Bone marrow (tissue), 2 donors: ENCODE measurements at places on chromosomes 7 and 10.
A peak's percentile ranks its signal among the peaks of the same experiment; 100 is the strongest.

GRCh38 chr7:118918556-118918955 is 694.1 kb downstream of the ANKRD7 start:
- DNase-seq, result no peak

GRCh38 chr7:144854839-144855424 is 19.1 kb upstream of the TPK1 start:
- DNase-seq, result no peak

GRCh38 chr10:3418926-3419325 is 246.3 kb upstream of the PITRM1 start:
- DNase-seq, result no peak

GRCh38 chr10:131061216-131061615 is 250.3 kb downstream of the TCERG1L start:
- DNase-seq, result no peak

DNA sequence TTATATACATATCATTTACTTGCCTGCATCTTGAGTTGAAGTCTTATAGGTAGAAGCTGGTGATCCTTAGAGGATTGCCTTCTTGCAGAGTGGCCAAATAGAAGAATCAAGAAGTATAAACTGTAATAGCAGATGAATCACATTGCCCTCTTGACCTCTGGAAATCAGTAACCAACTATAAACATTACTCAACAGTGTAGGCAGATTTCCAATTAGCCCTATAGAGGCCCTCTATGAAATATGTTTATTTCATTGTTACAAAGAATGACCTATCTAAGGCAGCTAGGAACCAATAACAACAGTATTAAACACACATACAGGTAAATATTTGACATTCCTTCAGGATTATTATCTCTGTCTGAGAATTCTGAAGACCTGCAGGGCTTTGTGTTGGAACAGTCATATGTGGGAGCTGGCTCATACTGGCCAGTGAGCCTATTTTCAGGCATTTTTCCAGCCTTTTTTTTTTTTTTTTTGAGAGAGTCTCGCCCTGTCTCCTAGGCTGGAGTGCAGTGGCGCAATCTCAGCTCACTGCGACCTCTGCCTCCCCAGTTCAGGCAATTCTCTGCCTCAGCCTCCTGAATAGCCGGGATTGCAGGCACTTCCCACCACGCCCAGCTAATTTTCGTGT is 7.2 kb upstream of the SRI start:
- no peak for DNase-seq

GRCh38 chr7:29105191-29105590 is 41.1 kb downstream of the CPVL start:
- DNase-seq, result no peak

- no peak for DNase-seq
These were observed 5.7 kb upstream of the LMOD2 start for GRCh38 chr7:123649964-123650363.

GRCh38 chr10:49187044-49187484 is 1.1 kb downstream of the TMEM273 start:
- DNase-seq, result no peak

DNA sequence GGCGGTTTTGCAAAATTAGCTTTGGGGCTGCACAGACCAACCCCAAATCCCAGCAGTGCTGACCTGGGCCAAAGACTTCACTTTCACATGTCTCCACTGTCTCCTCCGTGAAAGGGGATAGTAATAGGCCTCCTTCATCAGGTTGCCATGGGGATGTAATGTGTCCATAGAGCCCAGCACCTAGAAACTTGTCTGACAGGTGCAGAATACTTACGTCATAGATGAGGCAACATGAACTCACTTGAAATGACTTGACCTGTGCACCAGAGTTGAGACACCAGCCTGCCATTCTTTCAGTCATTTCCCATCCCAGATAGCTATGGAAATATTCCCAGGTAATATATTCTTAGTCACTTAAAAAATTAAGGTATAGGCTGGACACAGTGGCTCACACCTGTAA is 94.2 kb downstream of the INSYN2A start:
- no peak for DNase-seq

DNA sequence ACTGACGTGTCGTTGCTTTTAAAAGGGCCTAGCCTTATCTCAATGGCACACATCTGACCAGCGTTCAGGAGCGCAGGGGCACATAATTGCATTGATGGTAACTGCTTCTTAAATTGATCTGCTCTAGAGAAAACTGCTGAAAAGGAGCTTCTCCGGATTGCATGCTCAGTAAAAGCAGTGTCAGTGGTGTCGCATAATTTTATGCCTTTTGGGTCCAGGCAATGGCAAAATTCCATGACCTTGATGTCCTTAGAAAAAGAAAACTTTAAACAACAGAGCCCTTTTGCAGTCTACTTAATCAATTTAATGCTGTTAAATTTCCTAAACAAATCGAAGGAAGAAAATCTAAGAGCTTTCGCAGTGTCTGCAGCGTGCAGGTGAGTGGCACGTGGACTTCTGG is 75.7 kb downstream of the PTPRE start:
- DNase-seq, result no peak

DNA sequence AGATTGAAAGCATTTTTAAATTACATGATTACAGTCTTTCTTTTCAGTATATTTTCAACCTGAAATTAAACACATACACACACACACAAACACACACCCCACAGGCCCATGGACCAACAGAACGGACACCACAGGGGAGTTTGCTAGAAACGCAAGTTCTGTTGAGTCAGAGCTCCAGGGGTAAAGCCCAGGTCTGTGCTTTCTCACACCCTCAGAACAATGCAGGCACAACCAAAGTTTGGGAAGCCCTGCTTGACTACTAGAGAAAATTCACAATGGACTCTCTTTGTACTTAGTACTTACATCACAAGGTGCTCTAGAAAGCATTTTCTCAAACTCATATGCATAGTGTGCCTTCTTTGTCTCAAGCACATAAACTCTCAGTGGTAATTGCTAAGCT is 704.0 kb upstream of the IGFBP3 start:
- DNase-seq, result no peak

GRCh38 chr7:137462847-137463246 is 119.3 kb upstream of the PTN start:
- no peak for DNase-seq

DNA sequence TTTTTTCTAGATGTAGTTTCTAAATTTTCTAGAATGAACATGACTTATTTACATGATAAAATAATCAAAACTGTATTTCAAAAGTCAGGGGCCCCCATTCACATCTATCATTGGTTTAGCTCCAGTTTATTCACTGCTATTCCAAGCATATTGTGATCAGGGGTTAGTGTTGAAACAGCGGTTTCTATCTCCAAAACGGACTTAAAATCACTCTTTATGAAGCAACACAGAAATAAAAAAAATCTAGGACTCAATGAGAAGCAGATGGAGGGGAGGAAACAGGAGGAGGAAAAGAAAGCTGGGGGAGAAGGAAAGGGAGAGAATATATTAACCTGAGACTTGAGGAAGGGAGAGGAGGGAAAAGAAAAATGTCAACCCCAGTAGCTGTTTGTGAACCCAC is 14.8 kb upstream of the CH25H start:
- DNase-seq, result no peak

DNA sequence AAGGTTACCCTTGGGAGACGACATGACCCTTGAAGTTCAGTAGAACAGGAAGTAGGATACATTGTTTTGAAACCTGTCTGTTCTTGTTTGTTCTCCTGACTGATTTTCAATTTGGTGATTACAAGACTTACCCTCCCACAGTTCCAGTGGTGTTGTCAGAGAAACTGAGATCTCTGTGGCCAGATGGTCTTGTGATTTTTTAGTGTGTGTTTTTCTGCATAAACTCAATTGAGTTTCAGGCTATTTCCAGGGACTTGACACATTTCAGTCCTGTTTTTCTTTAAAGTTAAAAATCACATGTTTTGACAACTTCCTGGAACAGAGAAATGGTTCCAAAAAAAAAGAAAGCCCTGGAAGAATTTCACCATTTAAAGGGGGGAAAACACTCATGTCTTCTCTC is 22.3 kb downstream of the PIK3CG start:
- no peak for DNase-seq

- no peak for DNase-seq
These were observed 10.0 kb downstream of the CAV1 start for GRCh38 chr7:116534790-116535189.

DNA sequence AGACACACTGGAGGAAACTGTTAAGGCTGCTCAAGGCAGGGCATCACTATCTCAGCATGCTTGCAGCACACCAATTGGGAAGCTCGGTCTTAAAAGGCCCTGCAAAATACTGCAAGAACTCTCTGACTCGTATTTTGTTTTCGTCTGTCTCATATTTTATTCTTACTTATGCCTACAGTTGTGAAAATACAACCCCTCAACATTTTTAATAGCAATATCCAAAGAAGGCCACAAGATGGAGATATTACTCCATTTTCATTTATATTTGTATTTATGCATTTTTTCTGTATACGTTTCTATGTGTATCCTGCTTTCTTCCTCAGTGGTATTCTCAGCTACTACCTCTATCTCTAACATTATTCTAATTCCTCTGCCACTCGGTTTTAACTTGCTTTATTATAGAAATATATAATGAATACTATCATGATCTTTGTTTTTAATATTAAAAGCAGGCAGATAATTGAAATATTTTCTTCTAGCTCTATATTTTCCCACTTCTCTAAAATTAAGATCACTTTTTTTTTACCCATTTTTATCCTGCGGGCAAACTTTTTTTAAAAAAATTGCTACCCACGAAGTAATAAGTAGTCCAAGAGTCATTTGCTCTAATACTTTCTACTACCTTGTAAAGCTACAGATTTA is 10.0 kb downstream of the DNAJC1 start:
- DNase-seq, result peak; percentile 33

DNA sequence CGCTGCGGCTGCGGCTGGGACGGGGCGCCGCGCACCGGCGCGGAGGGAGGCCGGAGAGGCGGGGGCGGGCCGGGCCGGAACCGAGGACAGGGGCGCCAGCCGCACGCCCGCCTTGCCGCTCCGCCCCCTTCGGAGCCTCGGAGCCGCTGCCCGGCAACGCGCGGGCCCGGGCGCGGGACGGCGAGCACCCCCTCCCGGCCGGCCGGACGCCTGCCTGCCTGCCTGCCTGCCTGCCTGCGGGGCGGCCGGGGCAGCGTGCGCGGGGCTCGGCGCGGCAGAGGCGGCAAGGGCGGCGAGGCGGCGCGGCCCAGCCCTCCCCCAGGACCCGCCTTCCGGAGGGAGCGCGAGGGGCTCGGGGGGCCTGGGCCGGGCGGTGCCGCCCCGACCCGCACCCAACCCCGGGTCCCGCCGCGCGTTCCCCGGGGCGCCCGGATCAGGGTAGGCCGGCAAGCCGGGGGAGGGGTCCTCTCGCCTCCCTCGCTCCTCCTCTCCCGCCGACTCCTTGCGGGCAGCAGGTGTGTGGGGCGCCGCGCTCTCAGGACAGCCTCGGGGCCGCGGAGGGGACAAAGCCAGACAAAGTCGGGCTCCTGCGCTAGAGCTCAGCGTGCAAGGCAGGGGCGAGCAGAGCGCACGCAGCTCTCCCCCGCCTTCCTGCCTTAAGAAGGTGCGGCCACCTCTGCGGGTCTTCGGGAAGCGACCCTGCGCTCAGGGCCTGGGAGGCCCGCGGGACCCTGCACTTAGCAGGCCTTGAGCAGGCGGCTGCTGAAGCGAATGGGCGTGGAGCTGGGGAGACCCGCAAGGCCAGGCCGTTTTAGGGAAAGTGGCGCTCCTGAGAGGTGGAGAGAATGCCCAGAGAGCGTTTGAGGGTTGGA is at the start of gene KIAA1549:
TSS of gene KIAA1549 (minus strand) at position 58 of the 872 bp plus-strand sequence. CDS start 120 bp downstream, outside the sequence.
- DNase-seq, result no peak

DNA sequence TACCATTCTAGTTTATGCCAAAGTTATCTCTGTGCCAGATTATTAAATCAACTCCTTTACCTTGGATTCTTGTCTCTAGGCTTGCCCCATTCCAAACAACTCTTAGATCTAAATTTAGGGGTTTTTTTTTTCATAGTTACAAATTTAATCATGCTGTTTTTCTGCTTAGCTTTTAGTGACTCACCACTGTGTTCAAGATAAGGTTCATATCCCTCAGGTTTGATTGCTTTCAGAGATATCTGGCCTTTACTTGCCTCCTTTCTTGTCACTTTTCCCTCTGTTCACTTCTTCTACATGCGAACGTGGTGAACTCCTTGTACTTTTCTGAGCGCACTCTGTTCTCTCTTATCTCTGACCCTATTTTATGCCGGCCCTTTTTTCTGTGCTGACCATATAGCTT is 78.2 kb downstream of the VPS50 start:
- no peak for DNase-seq

- DNase-seq, result no peak
These were observed 258.1 kb downstream of the STK31 start for GRCh38 chr7:23967949-23968599.

GRCh38 chr7:134699899-134700298 is 53.2 kb downstream of the BPGM start:
- no peak for DNase-seq

DNA sequence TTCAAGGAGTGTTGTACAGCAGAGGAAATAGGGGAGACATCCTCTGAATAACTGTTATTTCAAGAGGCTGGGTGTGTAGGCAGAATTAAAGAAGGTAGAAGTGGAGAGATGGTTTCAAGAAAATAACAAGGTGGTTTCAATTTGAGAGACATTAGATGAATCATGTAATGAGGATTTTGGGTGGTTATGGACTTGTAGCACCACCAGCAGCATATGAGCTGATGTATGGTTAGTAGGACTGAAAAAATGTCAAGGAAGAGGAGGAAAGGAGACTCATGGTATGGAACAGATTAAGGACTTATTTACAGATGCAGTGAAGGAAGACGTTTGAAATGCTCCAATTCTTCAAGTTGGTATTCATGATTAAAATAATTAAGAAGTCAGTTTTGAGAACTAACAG is 166.2 kb downstream of the EXOC4 start:
- DNase-seq, result no peak

GRCh38 chr7:17659126-17659525 is 281.2 kb downstream of the SNX13 start:
- DNase-seq, result no peak

GRCh38 chr7:25240340-25240739 is 12.1 kb upstream of the NPVF start:
- no peak for DNase-seq

DNA sequence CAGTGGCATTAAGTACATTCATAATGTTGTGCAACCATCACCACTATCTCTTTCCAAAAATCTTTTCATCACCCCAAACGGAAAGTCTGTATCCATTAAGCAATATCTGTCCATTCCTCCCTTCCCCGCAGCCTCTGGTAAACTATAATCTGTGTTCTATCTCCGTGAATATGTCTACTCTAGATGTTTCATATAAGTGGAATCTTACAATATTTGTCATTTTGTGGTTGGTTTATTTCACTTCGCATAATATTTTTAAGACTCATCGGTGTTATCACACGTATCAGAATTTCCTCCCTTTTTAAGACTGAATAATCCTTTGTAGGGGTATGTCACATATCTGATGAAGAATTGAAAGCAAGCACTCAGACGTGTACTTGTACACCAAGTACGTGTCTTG is 86.0 kb upstream of the FGFR2 start:
- DNase-seq, result no peak
